ENCODE measurements at places on chromosomes 11 and 22.

- no peaks in the 10 kb centered on the region for H3K27me3 ChIP-seq
- peaks cover 4% of the 10 kb centered on the region for H3K36me3 ChIP-seq
- H3K4me1 ChIP-seq = peaks cover 16% of the 10 kb centered on the region
- no peak overlapping the region for H3K27ac ChIP-seq
- no peak for DNase-seq
- H3K4me3 ChIP-seq = no peak overlapping the region
Measured at GRCh38 chr11:69460540-69461257, 20.8 kb upstream of the LINC01488 start.

- H3K36me3 ChIP-seq = peaks cover 1% of the 10 kb centered on the region
- H3K27me3 ChIP-seq = peaks cover 12% of the 10 kb centered on the region
- peak overlapping the region; percentile 77 for H3K4me3 ChIP-seq
Measured at GRCh38 chr11:34356913-34357700, 703 bp downstream of the ABTB2 start.

DNA sequence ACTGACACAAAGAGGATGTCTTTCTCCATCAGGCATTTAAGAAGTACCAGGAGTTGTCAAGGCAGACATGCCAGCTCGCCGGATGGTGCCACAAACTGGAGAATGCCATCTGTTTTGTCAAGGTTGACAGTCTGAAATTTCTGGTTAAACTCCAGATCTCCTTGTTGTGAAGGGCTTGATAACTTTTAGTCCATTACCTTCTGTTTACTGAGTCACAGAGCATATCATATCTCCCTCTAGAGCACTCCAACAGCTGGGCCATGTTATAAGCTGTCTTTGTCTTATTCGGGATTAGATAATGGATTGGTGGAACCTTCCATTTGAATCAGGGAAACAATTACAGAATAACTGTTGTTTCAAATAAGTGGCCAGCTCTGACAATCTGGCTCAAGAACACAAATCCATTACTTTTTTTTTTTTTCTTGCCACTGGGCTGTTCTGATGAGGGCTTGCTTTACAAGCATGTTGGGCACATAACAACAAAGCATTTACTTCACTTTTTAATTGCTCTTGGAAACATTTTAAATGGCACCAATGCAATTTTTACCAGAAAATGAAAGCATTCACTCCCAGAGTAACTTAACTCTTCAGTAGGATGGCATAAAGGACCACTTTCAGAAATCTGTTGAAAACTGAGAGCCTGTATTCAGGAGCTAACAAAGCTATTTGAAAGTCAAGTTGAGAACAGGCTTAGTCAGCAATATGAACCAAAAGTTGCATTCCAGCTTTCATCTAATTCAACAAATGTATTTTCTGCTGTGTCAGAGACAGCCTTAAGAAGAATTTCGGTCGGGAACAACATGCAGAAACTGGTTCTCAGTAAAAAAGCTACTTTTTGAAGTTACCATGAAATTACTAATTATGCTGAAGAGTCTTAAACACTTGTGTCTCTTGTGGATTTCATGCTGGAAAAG lies 227.6 kb upstream of the PITPNB start:
- H3K27me3 ChIP-seq = no peaks in the 10 kb centered on the region
- H3K4me3 ChIP-seq = no peak overlapping the region
- no peaks in the 10 kb centered on the region for H3K36me3 ChIP-seq
- peak overlapping the region; percentile 8 for H3K27ac ChIP-seq
- peaks cover 44% of the 10 kb centered on the region for H3K4me1 ChIP-seq

DNA sequence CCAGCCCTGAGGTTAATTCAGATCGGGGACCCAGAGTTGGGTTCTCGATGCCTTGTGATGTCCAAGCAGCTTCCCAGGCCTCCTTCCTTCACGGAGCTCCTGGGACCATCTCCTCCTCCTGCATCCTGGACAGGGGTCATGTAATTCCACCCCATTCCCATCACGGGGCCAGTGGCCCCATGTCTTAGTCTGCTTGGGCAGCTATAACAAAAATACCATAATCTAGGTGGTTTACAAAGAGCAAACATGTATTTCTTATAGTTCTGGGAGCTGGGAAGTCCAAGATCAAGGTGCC lies 41.7 kb upstream of the PRDM11 start:
- H3K36me3 ChIP-seq = no peaks in the 10 kb centered on the region
- DNase-seq = no peak

DNA sequence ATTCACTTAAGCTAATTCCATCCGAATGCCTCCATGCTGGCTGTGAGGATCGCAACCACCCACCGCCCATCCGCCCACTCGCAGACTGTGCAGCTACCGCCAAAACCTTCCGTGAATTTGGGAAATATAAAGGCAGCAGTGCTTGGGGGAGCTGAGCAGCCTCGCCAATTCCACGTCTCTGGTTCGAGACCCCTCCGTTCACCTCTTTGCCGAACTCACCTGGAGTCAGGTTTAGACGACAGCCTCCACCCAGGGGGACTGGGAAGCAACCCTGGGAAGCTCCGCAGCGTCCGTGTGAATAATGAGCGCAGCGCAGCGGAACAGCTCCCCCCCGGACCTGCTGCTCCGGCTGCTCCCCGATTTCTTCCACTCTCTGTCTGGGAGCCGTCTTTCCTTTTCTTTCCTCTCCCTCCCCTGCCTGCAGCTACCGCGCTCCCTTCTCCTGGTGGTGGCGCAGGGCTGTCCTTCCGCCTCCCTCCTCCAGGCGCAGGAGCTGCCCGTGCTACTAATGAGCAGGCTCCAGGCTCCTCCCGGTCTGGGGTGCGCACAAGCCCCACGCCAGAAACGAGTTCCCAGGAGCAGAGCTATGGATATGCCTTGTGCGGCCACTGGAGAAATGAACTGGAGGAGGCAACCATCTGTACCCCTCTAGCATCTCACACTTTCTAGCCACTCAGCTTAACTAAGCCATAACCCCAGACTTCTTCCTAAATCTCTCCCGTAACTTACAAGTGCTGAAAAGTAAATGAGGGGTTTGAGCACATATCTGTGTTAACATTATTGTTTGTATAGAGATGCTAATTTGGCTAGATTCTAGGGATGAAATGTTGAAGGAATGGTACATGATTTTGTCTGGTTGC lies 107.3 kb downstream of the XKR3 start:
- no peaks in the 10 kb centered on the region for H3K27me3 ChIP-seq
- H3K4me1 ChIP-seq = no peaks in the 10 kb centered on the region
- no peak overlapping the region for H3K27ac ChIP-seq
- H3K36me3 ChIP-seq = peaks cover 1% of the 10 kb centered on the region
- DNase-seq = peak; percentile 76

- H3K4me1 ChIP-seq = peaks cover 20% of the 10 kb centered on the region
- no peaks in the 10 kb centered on the region for H3K27me3 ChIP-seq
- DNase-seq = peak; percentile 91
- H3K4me3 ChIP-seq = no peak overlapping the region
- H3K36me3 ChIP-seq = no peaks in the 10 kb centered on the region
Measured at GRCh38 chr11:64352995-64353714, 5.8 kb upstream of the RPS6KA4 start.

- no peak for DNase-seq
- no peak overlapping the region for H3K4me3 ChIP-seq
- peaks cover 5% of the 10 kb centered on the region for H3K36me3 ChIP-seq
- H3K27ac ChIP-seq = no peak overlapping the region
- H3K27me3 ChIP-seq = no peaks in the 10 kb centered on the region
- H3K4me1 ChIP-seq = peaks cover 18% of the 10 kb centered on the region
Measured at GRCh38 chr22:23279781-23280180, 99.5 kb downstream of the BCR start.

GRCh38 chr22:27306771-27307170 lies 494.8 kb downstream of the MN1 start:
- H3K27ac ChIP-seq = no peak overlapping the region
- H3K36me3 ChIP-seq = no peaks in the 10 kb centered on the region
- H3K4me1 ChIP-seq = peaks cover 23% of the 10 kb centered on the region
- no peak for DNase-seq
- no peaks in the 10 kb centered on the region for H3K27me3 ChIP-seq

DNA sequence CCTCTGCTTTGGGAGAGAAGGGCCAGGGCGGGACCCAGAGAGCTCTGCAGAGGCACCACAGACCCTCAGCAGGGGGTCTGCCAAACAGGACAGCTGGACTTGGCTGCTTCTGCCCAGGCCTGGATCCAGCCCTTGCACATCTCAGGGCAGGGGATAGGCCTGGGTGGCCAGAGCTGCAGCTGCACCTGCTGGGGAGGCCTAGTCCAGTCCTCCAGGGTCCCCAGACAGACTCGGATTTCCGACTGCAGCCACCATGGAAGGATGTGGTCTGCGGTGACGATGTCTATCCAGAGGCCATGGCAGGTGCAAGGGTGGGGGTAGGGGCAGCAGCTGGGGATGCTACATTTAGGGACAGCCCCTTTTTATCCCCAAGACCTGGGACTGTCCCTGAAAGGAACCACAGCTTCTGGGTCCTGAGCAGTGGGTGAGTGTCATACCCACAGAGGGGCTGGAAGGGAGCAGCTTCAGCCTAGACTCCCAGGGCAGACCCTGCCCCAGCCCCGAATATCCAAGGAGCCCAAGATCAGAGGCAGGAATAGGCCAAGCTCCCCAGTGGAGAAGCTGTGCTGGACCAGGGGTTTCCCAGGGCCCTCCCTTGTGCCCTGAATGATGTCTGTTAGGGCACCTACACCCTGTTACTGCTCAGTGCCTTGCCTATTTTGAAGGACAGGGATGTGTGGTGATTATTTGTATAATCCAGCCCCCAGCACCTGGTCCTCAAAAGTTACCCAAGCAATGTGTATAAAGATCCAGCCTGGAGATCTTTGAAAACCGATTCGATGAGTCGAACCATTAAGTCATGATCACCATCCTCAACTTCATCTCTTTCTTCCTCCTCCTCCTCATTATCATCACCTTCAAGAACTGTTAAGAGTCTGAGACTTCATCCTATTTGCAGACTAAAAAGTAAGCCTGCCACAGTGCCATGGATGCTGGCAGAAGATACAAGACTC lies 2.5 kb upstream of the IGLL5 start:
- no peak overlapping the region for H3K4me3 ChIP-seq
- H3K36me3 ChIP-seq = no peaks in the 10 kb centered on the region
- no peak overlapping the region for H3K27ac ChIP-seq
- H3K27me3 ChIP-seq = peaks cover 30% of the 10 kb centered on the region
- no peaks in the 10 kb centered on the region for H3K4me1 ChIP-seq

DNA sequence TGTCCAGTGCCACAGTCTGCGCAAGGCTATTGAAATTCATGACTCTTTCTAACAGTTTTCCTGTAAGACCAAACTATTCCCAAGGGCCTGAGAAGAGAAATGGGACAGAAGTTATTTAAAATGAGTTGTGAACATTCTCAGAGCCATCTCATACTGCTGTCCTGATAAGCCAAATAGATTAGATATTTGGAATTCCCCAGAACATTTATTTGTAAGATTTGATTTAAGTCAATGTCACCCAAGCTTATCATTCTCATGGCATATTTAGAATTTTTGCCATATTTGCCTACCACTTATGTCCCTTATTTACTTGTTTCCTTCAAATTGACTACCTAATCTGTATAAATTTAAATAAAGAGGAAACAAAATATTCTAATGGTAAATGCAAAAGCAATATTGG lies 82.4 kb downstream of the NAV2 start:
- H3K27me3 ChIP-seq = no peaks in the 10 kb centered on the region
- peaks cover 11% of the 10 kb centered on the region for H3K36me3 ChIP-seq
- no peak overlapping the region for H3K27ac ChIP-seq
- DNase-seq = no peak
- H3K4me1 ChIP-seq = peaks cover 13% of the 10 kb centered on the region

- no peak overlapping the region for H3K27ac ChIP-seq
- no peaks in the 10 kb centered on the region for H3K4me1 ChIP-seq
- no peak overlapping the region for H3K4me3 ChIP-seq
- H3K36me3 ChIP-seq = no peaks in the 10 kb centered on the region
- DNase-seq = no peak
- peaks cover 2% of the 10 kb centered on the region for H3K27me3 ChIP-seq
Measured at GRCh38 chr11:78914503-78914902, 339.8 kb upstream of the NARS2 start.

DNA sequence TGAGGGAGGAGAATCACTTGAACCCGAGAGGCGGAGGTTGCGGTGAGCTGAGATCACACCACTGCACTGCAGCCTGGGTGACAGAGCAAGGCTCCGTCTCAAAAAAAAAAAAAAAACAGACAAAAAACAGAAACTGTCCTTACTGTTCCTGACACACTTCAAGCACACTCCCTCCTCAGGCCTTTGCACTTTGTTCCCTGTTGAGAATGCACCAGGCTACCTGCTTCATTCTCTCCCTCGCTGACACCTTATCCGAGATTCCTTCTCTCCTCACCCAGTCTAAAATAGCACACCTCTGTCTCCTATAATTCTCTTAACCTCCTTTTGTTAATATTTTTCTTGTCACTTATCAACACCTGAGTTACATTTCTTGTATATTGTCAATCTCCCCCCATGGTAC lies 32.3 kb upstream of the TECTA start:
- no peak overlapping the region for H3K4me3 ChIP-seq
- peaks cover 34% of the 10 kb centered on the region for H3K36me3 ChIP-seq
- no peaks in the 10 kb centered on the region for H3K27me3 ChIP-seq
- DNase-seq = no peak

DNA sequence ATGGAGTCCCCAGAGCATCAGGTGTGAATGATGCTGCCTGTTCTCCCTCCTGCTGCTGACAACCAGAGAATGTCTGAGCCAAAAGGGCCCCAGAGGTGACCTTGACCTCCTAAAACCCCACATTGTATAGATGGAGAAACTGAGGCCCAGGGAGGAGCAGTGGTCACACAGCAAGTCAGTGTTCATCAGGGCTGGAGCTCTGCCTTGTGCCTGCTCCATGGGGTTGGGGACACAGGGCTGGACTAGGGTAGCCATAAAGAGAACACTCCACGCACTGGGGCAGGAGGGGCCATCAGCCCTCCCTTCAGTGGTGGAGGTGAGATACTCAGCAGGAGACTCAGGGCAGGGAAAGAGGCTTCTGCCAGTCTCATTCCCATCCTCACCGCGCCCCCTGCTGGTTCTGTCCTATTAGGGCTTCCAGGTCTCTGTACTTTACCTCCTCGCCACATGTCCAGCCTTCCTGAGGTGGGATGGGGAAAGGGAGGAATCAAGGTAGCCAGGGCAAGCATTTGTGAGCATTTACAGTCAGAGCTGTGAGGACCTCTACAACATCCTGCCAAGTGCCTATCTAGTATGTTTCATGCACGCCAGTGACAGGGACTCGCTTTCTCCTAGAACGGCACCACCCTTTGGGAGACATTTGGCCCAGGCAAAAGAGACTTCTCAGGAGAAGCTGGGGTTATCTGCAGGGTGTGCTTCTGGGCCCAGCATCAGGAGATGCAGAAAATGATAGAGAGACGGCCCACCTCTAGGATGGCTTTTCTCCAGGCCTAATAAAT lies 43.2 kb downstream of the NEU3 start:
- peaks cover 1% of the 10 kb centered on the region for H3K36me3 ChIP-seq
- H3K4me1 ChIP-seq = peaks cover 15% of the 10 kb centered on the region
- H3K4me3 ChIP-seq = no peak overlapping the region
- DNase-seq = no peak
- peaks cover 15% of the 10 kb centered on the region for H3K27me3 ChIP-seq

DNA sequence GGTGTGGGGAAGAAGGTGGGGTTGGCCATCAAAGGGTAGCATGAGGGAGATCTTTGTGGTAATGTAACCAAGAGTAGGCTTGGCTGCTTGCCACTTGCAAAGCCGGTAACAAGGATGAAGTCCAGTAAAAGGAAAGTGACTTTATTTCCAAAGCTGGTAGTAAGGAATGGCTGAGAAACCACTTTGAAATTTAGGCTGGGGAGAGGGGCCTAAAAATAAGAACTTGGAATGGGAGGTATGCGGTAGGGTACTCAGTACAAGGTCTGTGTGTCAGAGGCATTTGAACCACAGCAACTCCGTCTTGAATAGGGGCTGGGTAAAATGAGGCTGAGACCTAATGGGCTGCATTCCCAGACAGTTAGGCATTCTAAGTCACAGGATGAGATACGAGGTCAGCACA lies 216.0 kb upstream of the ISX start:
- no peaks in the 10 kb centered on the region for H3K36me3 ChIP-seq
- no peak overlapping the region for H3K4me3 ChIP-seq
- H3K4me1 ChIP-seq = peaks cover 51% of the 10 kb centered on the region
- DNase-seq = no peak
- peak overlapping the region; percentile 42 for H3K27ac ChIP-seq
- H3K27me3 ChIP-seq = no peaks in the 10 kb centered on the region
